ENCODE measurements at places on chromosomes 1 and 21.

DNA sequence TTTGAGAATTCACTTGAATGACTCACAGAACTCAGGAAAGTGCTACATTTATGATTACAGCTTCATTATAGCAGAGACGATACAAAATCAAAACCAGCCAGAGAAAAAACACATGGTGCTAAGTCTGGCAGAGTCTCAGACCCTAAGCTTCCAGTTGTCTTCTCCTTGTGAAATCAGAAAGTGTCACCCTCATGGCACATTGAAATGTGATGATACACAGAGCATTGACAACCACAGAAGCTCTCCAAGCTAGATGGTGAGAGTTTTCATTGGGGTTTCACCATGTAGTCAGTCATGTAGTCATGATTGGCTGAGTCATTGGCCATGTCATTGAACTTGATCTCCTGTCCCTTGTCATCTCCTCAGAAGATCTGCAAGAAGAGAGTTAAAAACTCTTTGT, 526.6 kb downstream of the MRPL39 start:
- no peak for DNase-seq

GRCh38 chr1:242427519-242427918, 97.0 kb downstream of the PLD5 start:
- DNase-seq: no peak

DNA sequence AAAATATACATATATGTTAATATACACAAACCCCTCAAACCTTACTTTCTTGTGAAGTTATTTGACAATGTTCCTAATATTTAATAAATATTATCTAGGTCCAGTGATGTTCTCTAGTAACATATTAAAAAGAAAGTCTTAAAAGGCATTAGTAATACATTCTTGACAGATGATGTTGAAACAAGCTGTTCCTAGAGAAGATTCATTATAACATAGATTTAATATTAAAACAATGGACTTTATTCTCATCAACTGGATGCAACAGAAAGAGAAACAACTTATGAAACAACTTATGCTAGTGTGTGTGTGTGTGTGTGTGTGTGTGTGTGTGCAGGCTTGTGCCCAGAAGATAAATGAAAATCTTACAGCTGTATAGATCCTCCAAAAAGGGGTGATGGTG, 68.5 kb upstream of the PLXNA2 start:
- no peak for DNase-seq

GRCh38 chr1:32242341-32242851, 4.6 kb upstream of the FAM167B start:
- no peak for DNase-seq

- DNase-seq: no peak
Measured at GRCh38 chr1:204841798-204842197, 28.9 kb upstream of the NFASC start.

GRCh38 chr1:160244209-160244608, 18.1 kb downstream of the DCAF8 start:
- no peak for DNase-seq

- no peak for DNase-seq
Measured at GRCh38 chr1:181113059-181113641, 24.6 kb downstream of the IER5 start.
